Left cardiac atrium (tissue), 4 donors: ENCODE measurements at places on chromosomes 5 and 9.

GRCh38 chr5:172435362-172436077 is 18.8 kb downstream of the SH3PXD2B start:
- no peak for DNase-seq

DNA sequence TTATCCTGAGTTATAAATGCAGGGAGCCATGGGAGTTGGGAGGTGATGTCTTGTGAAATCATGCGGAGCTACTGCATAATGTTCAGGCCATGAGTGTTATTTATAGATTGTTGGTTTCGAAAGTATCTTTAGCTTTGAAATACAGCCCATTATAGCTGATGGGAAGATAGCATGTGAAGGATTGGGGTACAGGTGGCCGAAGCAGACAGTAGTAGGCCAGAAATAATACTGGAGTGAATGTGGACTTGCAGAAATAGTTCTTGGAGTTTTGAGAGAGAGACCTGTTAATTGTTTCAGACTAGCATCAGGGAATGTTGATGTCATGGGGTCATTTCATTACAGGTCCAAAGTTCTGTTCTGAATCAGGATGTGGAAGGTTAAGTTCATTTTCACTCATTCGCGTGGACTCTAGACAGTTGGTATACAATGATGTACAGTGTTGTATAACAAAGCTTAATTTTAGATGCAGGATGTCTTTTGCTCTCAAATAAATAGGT is 3.8 kb downstream of the ATP6V1G1 start:
- DNase-seq, result no peak

DNA sequence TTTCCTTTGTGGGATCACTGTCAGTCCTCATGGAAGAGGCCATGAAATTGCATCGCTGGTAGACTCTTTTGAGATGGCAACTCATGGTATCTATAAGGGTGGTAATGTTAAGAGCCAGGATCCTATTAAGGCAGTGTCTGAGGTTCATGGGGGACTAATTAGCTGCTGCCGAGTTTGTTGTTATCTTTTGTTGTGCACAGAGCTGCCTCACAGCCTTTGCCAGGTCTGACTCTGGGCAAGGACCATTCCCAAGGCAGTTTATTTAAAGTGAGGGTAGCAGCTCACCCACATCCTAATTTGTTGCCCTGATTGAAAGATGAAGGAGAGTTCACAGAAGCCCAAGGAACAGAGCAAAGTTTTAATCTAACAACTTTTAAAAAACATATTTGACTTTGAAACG is 7.9 kb downstream of the SMARCA2 start:
- DNase-seq, result no peak

DNA sequence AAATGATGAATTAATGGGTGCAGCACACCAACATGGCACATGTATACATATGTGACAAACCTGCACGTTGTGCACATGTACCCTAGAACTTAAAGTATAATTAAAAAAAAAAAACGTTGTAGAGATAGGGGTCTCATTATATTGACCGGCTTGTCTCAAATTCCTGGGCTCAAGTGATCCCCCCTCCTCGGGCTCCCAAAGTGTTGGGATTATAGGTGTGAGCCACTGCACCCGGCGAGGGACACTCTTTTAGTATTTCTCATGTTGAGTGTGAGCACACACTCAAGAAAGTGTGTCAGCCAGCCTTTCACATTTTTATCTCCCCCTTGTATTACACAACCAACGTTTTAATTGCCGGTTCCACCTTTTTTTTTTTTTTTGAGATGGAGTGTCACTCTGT is 87.7 kb upstream of the SPIN1 start:
- no peak for DNase-seq

GRCh38 chr5:133849116-133849515 is 119.3 kb downstream of the C5orf15 start:
- DNase-seq, result no peak

DNA sequence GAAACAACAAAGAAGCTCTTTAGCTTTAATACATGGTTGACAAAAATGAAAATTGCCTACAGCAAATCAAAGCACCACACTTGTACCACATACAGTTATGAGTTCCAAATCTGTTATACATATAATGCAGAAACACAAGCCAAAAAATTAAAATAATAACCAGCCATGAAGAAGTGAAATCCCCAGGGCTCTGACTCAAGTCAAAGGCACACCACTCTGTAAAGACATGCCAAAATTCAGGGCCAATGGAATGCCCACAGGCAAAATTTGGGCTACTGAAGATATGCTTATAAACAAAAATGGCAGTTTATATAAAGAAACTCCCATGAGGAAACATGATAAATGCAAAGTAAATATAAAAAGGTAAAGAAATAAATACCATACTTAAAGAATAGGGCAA is 29.0 kb downstream of the THBS4 start:
- no peak for DNase-seq

DNA sequence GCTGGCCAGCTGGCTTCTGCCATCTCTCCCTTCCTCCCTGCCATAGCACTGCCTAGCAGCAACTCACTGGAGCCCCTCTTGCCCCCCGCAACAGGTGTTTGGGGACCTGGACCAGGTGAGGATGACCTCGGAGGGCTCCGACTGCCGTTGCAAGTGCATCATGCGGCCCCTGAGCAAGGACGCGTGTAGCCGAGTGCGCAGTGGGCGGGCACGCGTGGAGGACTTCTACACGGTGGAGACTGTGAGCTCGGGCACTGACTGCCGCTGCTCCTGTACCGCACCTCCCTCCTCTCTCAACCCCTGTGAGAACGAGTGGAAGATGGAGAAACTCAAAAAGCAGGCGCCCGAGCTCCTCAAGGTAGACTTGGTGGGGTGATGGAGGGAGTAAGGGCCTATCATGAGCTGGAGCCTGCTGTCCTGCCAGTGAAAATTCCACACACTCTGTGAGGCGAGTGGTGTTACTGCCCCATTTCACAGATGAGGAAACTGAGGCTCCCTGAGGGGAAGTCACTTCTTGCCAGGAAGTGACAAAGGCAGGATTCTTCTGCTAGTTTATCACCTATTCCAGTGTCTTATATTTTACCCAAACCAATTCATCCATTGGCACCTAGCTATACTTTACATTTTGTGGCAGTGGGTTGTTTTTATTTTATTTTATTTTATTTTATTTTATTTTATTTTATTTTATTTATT is 10.1 kb downstream of the OLFML2A start:
- no peak for DNase-seq

DNA sequence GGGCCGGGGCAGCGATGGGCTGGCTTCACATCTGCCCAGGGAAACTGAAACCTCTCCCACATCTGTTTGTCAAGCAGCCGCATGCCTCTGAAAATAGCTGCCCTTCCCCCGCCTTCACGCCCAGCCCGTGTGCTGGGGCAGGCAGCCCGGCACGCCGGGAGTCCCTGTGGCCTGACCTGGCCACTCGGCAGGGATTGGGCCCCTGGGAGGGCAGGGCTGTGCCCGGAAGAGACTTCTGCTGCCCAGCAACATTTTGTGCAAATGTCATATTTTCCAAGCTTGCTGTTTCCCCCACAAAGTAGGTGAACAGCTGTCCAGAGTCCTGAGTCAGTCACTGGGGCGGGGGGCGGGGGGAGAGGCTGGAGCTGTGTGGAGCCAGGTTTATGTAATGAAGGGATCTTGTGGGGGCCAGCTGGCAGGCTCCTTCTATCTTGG is 8.2 kb downstream of the COL27A1 start:
- DNase-seq, result no peak

DNA sequence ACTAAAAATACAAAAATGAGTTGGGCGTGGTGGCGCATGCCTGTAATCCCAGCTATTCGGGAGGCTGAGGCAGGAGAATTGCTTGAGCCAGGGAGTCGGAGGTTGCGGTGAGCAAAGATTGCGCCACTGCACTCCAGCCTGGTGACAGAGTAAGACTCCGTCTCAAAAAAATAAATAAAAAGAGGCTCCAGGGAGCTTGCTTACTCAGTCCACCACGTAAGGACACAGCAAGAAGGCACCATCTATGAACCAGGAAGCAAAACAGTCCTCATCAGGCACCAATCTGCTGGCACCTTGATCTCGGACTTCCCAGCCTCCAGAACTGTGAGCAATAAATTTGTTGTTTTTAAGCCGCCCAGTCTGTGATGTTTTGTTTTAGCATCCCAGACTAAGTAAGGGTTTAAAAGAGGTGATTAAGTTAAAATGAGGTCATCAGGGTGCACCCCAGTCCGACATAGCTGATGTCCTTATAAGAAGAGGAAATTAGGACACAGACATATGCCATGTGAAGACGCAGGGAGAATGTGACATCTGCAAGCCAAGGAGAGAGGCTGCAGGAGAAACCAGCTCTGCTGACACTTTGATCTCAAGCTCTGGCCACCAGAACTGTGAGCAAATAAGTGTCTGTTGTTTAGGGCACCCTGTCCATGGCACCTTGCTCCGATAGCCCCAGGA is 45.9 kb downstream of the C9orf50 start:
- DNase-seq, result no peak

DNA sequence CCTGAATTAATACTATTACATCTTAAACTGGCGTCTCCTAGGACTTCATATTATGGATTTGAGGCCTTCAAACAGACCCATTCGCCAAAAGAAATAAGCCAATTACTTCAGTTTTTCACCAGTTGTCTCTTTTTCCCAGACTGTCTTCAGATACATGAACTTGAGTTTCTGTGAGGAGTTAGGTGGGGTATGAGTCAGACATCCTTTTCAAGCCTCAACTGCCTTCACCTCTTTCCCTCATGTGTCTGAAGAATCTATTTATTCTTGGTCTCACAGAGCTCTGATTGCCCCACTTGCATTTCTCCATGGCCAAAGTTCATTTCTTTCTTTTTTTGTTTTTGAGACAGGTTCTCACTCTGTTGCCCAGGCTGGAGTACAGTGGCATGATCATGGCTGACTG is 12.5 kb downstream of the WNT8A start:
- DNase-seq, result no peak

DNA sequence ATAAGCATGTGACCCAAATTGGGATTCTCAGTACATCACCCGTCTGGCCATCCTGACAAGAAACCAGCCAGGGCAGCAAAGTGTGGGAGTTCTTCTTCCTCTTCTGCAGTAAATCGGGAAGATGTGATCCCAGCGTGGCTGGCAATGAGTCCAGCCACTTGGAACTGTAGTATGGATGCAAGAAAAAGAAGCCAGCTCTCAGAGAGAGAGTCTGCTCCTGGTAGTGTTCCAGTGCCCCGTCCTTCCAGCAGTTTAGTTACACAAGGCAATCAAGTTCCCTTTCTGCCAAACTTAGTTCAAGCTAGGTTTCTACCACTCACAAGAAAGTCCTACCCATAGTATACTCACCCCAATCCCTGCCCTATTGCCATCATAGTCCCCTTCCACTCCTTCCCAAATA is 65.6 kb downstream of the CDK5RAP2 start:
- no peak for DNase-seq

GRCh38 chr5:134571693-134572405 is 46.4 kb downstream of the JADE2 start:
- no peak for DNase-seq

DNA sequence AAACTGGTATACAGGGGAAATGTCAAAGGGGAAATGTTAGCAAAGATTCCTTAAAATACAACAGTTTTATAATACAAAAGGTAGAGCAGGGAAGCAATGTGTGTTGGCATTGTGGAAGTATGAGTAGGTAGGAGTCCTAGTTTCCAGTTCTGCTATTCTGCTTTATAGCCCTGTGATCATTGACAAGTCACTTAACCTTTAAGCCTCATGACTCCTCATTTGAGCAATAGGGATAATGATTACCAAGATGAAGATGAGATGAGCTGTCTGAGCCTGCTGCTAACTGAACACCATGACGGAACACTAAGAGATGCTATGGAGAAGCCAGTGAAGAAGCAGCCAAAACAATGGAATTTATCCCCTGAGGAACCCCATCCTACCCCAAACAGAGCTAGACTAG is 251.7 kb downstream of the PAPPA start:
- DNase-seq, result no peak

DNA sequence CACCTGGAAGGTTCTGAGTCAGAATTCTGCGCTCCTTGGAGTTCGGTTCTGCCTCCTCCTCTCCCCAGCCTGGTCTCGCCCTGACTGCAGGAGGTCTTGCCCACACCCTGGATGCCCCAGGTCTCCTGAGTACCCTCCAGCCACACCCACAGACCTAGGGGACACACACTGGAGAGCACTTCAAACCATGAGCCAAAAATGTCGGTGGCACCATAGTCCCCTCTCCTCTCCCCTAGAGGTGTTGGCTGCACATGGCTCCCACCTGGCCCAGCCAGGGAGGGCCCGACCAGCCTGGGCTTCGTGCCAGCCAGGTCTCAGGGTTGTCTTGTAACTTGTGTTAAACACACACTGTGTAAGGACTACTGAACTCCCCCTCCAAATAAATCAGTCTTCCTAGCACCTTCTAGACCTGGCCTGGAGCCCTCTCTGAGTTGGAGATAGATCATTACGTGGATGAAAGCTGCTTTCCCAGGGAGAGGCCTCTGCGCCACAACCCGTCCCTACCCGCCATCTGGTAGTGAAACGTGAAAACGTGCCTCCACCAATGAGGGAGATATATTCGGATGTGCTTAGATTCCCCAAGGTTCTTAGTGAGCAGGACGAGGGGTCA is 49.9 kb upstream of the CTSL start:
- DNase-seq, result no peak

- DNase-seq, result no peak
Observed at GRCh38 chr5:54463713-54464112, 8.2 kb downstream of the HSPB3 start.

DNA sequence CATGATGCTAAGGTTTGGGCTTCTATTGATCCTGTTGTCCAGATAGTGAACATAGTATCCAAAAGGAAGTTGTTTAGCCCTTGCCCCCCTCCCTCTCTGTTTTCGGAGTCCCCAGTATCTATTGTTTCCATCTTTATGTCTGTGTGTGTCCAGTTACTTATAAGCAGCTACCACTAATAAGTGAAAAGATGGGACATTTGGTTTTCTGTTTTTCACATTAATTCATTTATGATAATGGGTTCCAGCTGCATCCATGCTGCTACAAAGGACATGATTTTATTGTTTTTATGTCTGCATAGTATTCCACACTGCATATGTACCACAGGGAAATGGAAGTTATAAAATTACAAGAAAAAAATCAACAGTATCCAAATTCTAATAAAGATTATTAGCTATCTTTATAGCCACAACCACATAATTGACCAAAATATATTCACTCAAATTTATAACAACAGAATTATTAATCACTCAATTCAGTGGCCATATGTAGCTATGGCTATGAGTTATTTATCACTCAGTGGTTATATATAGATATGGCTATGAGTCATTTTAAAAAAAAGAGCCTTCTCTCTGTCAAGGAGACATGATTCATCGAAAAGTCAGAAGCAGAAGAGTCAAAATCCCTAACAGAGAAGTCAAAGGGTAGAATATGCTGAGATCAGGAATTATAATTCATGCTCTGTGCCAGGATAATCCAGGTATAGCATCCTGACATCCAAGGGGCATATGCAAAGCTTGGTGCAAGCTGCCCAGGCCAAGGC is 367.5 kb downstream of the DEPDC1B start:
- no peak for DNase-seq

DNA sequence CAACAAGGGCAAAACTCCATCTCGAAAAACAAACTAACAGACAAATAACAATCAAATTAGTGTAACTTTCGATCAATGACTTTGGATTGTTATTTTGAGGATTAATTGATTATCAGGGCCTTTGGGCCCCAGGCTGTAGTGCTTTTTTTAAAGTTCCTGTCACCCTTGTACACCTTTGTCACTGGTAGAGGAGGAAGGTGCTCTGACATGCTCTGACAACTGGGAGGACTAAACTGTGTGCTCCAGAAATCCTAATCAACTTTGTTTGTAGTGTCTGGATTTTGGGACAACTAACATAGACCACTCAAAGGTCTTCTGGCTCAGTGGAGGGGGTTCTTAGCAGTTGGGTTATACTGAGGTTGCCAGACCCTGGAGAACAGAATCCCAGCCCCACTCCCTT is 1.8 kb downstream of the TXN start:
- no peak for DNase-seq
